Activated T-cell treated with anti-CD3 and anti-CD28 coated beads, Interleukin-2, amount 50 U/mL, for 72 hours (primary cell): ENCODE measurements at places on chromosomes 11 and 22. TPM values are rescaled to one million over a fixed set of nuclear protein-coding genes. Genes with fewer than 3 reads are reported as not detected.

Gene GSTT2B
- total RNA-seq, result 0.46 TPM

GRCh38 chr11:38296211-38296776 is 1698.3 kb upstream of the RAG2 start:
- no peak for DNase-seq

DNA sequence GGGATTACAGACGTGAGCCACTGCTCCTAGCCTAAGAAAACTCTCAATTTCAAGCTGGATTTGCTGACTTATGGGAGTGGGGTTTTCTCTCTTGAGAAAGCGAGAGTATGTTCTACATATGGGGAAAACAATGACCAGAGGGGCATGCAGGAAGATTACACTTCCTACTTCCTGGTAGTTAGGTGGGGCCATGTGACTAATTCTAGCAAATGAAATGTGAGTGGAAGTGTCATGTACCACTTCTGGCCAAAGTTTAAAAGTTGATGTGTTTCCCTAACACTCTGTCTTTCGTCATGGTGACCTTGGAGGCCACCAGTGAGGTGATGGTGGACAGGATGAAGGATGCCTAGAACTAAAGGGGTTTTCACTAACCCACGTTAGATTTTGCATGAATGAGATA is 50.5 kb downstream of the PARVG start:
- DNase-seq, result no peak

DNA sequence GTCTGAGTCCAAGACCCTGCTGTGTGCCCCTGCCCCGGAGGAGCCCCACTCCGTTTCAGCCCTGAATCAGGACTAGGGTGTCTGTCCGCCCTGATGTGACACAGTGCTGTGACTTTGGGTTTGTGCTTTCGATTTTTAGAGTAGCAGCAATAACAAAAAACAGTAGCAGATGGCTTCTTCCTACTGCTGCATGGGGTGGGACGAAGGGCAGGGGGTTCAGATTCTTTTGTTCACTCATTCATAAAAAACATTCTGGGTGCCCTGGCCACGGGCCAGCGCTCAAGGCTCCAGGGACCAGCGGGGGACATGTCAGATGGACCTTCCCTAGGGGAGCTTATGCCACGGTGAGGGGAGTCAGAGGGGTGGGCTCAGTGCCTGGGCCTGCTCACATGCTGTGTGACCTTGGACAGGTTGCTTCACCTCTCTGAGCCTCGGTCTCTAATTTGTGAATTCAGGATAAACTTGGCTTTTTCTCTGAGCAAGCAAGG is 24.6 kb upstream of the PRR5 start:
- no peak for DNase-seq

Gene CCDC87
- 0.21 TPM for total RNA-seq

DNA sequence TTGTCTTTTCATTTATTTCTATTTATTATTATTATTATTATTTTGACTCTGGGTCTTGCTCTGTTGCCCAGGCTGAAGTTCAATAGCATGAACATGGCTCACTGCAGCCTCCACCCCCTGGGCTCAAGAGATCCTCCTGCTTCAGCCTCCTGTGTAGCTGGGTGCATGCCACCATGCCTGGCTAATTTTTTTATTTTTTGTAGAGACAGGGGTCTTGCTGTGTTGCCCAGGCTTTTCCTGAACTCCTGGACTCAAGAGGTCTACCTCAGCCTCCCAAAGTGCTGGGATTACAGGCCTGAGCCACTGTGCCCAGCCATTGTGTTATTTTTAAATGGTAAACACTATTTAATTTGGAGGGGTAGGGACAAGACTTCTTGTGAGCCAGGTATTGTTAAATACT is 23.3 kb upstream of the RRM1 start:
- DNase-seq, result no peak

GRCh38 chr11:116122697-116123472 is 618.7 kb upstream of the CADM1 start:
- no peak for DNase-seq

GRCh38 chr11:36488096-36488495 is 22.0 kb downstream of the TRAF6 start:
- no peak for DNase-seq

Gene SCARF2
- total RNA-seq, result 1.4 TPM

Gene KCTD14
- total RNA-seq, result 0.34 TPM

- DNase-seq, result no peak
Measured at GRCh38 chr11:122393209-122393860, 262.2 kb upstream of the UBASH3B start.

DNA sequence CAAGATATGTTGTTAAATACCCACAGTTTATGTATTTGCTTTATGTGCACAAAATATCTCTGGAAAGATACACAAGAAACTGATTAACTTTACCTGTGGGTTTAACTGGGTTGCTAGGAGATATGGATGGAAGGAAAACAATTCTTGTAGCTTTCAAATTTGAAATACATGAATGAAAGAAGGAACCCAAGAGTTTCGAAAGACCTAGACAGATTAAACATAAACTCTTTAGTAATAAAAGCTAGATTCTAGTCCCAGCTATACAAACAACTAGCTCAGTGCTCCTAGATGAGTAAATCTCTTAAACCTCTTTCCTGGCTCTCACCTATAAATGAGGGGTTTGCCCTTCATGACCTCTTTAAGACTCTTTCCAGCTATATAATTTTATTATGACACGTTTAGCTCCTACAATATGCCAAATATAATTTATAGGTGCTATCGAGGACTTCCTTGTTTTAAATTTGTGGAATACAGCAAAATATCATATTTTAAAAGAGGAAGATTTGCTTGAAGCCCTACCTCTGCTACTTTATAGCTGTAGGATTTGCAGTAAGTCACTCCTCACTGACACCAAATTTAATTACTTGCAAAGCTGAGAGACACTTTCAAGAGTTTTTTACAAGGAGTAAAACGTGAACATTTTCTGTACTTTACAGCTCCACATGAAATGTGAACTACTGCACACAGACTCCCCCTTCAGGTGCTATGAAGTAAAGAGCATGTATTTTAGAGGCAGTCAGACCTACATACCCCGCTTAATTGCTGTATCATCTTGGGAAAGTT is 50.7 kb downstream of the RRAS2 start:
- no peak for DNase-seq

GRCh38 chr11:66448523-66448922 is 9.9 kb upstream of the MRPL11 start:
- no peak for DNase-seq

GRCh38 chr11:69131644-69132300 is 24.0 kb upstream of the SMIM38 start:
- DNase-seq, result no peak

- DNase-seq, result no peak
Measured at GRCh38 chr11:128939591-128939990, 3.1 kb downstream of the TP53AIP1 start.

Gene OR6A2
- total RNA-seq, result not detected

Gene YAP1
- 0.22 TPM for total RNA-seq

DNA sequence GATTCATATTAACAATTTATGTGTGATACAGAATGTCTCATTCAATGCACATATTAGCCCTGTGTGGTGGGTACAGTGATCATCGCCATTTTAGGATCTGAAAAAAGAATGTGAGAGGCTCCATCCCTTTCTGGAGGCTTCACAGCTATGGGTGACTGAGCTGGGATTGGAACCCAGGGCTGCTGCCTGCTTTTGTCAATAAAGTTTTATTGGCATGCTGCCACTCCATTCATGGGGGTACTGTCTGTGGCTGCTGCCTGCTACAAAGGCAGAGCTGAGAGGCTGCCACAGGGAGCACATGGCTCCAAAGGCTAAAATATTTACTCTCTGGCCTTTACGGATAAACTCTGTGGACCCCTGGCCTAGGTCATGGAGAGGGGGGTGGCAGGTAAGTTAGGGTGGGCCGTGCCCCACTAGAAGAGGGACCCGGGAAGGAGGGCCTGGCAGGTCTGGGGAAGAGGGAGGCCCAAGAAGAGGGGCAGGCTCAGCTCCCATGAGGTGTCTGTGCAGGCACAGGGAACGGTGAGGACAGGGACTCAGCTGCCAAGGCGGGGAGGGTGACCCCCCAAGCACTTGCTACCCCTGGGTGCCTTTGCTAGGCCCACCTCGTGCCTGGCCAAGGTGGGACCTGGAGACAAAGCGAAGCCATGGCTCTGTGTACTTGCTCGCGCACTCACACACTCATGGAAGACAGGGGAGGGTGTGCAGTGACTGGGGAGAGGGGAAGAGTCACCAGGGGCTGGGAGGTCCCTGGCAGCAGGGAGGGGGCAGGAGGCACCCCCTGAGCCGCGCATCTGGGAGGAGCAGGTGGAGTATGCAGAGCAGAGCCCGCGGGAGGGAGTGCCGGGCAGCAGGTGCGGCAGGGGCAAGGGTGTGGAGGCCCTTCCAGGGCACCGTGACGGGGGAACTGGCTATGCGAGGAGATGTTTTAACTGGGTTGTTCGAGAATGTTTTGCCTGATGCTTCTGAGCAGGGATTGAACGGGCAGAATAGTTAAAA is 335.3 kb downstream of the CTTN start:
- no peak for DNase-seq

DNA sequence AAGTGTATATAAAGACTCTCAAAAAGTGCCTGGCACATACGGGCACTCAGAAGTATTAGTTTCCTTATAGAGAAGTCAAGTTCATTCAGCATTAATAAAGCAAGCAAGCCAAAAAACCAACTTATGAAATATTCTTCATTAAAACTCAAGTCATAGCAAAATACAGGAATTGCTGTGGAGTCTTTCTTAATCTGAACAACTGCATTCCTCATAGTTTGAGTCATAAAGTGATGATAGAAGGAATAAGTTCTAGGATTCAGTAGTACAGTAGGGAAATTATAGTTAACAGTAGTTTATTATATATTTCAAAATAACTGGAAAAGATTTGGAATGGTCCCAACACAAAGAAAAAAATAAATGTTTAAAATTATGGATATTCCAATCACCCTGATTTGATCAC is 200.3 kb downstream of the C11orf91 start:
- no peak for DNase-seq

Gene DSCAML1
- total RNA-seq, result 1.5 TPM

- DNase-seq, result no peak
Measured at GRCh38 chr11:77233011-77233410, 68.5 kb downstream of the GDPD4 start.

GRCh38 chr11:128503245-128503991 is 83.9 kb downstream of the ETS1 start:
- no peak for DNase-seq

DNA sequence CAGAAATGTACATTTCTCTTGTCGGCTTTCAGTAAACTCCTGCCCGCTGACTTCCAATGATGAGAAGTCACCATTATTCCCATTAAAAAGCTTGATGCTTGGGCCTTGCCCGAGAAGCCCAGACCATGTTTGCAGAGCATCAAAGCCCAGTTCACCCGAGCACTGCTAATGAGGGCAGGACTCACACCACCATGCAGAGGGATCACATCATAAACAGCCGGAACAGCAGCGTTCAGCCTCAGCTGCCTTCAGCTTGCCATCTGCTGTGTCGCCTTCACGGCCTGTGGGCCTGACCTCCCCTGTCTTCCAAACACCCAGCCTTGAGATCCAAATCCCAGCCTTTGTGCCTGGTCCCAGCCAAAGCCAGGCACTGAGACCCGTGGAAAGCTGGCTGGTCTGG is 105.4 kb upstream of the CSNK2A3 start:
- no peak for DNase-seq

DNA sequence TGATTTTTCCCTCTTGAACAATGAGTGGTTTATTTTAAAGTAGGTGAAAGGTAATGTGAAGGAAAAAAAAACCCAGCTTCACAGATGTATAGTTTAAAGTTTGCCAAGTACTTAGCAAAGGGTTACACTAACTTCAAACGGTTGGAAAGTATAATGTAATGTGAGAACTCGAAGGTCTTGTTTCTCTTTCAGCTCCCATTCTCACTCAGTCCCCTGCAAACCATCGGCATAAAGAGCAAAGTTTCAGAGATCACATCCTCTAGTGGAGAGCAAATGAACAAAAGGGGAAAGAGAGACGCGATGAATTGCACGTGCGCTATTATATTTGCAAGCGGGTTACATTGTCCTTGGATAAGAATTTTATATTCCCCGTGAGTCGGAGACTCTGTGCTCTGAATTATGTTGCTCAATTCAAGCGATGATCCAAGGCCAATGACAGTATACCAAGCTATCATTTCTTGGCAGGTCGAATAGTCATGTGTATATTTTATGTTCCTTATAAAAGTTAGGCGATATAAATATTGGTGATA is 37.6 kb upstream of the BIRC3 start:
- DNase-seq, result no peak

DNA sequence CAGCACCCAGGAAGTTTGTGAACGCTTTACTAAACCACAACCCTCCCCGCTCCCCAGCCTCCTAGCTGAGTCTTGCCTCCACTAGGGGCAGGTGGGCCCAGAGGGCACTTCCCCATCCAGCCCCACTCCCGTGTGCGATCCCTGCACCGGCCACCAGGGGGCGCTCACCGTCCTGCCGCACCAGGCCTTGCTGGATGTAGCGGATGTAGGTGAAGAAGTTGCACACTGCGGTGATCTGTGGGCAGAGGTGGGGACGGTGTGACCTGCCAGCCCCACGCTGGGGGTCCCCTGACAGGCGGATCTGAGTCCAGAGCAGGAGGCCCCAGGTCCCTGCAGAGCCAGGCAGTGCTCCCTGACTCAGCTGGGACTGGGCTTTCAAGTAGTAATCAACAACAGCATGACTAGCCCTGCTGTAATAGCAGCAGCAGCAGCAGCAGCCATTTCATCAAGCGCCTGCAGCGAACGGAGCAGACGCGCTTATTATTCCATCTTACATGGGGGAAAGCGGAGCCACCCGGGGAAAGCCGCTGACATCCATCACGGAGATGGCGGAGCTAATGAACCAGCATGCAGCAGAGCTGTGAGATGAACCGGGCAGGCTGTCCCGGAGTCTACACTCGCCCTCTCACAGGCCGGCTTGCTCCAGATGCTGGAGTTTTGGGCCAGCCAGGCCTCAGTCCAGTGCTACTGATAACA is 7.9 kb upstream of the FADS3 start:
- DNase-seq, result peak; percentile 94

- no peak for DNase-seq
Measured at GRCh38 chr22:47452184-47452583, 689.7 kb downstream of the TBC1D22A start.

Gene ZP1
- not detected for total RNA-seq

DNA sequence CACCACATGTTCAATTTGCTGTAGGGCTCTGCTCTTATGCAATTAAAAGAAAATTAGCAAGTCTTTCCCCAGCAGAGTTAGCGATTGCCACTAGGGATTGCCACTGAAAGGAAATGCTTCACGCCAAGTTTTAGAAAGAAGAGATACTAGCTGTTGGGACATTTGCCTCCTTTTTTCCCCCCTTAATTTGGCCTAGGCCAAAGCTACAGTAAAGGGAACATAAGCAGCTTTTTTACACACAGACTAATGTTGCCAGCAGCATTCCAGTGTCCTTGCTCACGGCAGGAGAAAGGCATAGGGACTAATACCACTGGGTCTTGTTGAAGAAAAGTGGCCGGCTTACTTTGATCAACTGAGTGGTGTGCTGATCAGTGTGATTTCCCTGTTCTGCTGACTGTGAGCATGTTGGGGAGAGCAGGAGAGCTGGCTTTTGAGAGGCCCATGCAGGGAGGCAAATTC is 71.2 kb downstream of the PHF21A start:
- DNase-seq, result no peak

DNA sequence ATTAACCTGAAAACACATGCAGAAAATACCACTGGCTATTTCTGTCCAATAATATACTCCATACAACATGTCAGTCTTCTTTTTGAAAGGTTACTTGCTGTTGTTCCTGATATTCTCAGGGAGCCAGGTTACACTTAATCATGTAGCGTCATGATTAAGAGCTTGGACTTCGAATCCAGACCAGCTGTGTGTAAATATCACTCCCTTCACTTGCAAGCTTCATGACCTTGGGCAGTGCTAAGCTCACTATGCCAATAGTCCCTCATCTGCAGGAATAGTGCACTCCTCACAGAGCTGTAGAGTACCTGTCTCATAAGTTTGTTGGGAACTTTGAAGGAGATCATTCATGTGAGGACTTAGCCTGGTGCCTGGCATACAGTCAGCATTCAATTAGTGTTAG is 1.9 kb downstream of the HTR3B start:
- no peak for DNase-seq
